ENCODE measurements at places on chromosomes 4 and X.

DNA sequence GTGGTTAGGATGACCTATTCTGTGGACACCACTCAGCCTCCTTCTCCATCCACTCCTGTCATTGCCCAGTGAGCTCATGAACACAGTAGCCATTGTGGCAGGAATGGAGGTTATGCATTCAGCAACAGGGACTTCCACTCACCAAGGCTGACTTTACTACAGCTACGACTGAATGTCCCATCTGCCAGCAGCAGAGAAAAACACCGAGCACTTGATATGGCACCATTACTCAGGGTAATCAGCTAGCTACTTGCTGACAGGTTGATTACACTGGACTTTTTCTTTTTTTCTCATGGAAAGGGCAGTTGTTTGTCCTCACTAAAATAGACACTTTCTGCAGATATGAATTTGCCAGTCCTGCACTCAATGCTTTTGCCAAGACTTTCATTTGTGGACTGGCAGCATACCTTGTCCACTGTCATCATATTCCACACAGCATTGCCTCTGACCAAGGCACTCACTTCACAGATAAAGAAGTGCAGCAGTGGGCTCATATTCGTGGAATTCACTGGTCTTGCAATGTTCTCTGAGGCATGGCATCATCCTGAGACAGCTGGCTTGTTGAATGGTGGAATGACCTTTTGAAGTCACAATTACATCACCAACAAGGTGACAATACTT, 37.3 kb upstream of the UGT2B4 start:
- no peak for DNase-seq

GRCh38 chr4:20251796-20252655, at the start of gene SLIT2:
SLIT2 (plus strand) TSS chr4:20251905; CDS start chr4:20253816, 1,911 bp downstream.
- DNase-seq = peak; percentile 88

DNA sequence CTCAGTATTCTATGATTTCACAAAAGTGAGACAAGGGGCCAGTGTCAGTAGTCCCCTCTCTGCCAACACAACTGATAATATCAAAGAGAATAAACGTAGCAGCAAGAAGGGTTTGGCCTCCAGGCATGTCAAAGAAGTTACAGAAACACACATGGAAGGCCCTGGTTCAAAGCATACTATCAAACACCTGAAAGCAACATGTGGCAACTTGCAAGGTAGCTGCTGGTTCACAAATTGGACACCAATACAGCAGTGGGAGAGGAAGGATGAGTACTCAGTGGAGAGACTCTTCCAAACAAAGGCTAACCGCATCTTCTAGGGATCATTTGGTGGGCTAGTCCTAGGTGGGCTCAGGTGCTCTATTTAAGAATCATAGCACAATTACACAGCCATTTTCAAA, 74.9 kb upstream of the MAOA start:
- DNase-seq = no peak

- no peak for DNase-seq
Observed at GRCh38 chrX:136588036-136588435, 56.0 kb downstream of the VGLL1 start.

DNA sequence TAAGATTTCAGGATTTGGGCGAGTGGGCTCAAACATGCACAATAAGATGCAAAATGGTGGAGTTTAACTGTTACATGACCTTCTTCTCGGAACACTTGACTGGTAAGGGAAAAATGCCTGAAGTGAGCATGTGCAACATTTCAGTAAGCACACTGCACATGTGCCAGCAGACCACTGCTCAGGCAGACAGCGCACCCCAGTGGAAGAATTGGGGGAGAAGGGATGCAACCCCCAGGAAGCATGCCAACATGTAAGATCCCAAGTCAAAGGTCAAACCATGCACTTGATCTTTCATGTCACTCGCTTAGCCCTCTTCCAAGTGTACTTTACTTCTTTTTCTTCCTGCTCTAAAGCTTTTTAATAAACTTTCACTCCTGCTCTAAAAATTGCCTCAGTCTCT, 256.3 kb downstream of the CENPC start:
- DNase-seq = peak; percentile 31

DNA sequence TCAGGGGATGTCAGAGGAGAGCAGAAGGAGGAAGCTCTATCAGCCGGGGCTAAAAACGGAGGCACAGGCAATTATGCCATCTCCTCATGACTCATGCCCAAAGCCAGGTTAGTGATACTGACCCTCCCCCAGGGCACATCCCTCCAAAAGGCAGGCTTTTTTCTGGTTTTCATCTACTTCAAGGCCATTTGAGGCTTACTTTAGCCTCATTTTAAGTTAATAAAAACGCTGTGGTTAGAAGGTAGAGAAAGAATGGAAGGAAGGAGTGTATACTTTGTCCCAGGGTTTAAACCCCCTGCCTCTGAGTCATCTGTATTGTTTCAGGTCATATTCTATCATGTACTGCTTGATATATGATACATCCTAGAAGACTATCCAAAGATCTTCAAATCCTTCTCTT, 89.7 kb upstream of the NDP start:
- no peak for DNase-seq

- no peak for DNase-seq
Observed at GRCh38 chr4:3680656-3681055, 85.5 kb upstream of the ADRA2C start.

- no peak for DNase-seq
Observed at GRCh38 chr4:78510681-78511080, 40.9 kb upstream of the ANXA3 start.

GRCh38 chrX:15043538-15043937, 170.3 kb downstream of the MOSPD2 start:
- no peak for DNase-seq

- DNase-seq = no peak
Observed at GRCh38 chr4:74618659-74619058, 173.7 kb downstream of the AREG start.

- DNase-seq = no peak
Observed at GRCh38 chr4:13007802-13008470, 476.2 kb downstream of the RAB28 start.

GRCh38 chrX:136626237-136626636, 21.7 kb upstream of the CD40LG start:
- DNase-seq = no peak

GRCh38 chr4:16443504-16444088, 217.3 kb upstream of the TAPT1 start:
- peak; percentile 26 for DNase-seq

GRCh38 chrX:65993915-65994460, 45.9 kb downstream of the VSIG4 start:
- DNase-seq = no peak

DNA sequence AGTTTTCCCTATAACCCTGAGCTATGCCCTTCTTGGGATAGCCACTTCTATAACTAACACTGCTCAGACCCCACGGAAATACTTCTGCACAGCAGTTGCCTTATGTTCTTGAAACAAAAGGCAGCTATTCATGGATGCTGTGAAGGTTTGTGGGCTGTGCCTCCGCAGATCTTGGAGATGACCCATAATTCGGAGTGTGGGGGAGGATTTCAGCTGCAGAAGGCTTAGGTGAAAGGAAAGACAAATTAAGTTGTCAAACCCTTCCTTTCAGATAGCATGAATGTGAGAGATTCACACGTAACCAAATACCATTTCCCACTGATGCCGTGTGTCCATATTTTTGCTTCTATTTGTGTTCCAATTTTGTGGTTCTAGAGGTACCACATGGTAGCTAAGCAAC, 38.1 kb upstream of the NYX start:
- DNase-seq = no peak

- DNase-seq = no peak
Observed at GRCh38 chr4:15144249-15144966, 142.1 kb downstream of the CPEB2 start.

DNA sequence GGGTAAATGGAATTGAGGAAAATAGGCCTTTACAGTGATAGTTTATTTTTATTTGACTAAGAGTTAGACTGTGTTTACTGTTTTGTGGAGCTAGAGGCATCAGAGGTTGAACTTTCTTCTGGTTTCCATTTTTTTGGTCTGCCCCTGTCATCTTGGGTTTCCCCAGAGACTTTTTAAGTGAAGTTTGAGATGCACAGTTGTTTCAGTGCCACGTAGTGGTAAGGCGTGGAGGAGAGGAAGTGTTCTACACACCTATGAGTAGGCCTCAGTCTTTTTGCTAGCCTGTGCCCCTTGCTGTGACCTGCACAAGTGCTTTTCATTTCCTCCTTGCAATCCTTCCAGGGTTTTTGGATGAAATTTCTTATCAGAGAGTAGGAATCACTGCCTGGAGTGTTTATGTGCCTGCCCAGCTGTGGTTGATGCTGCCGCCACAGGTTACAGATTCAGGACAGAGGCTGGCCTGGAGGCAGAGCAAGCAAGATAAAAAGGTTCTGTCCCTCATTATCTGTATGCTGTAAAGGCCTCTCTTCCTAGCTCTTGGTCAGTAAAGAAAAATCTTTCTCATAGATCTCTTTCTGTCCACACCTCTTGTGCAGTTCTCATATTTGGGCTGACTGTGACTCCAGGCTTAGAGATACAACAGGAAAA, 12.5 kb upstream of the HSFX4 start:
- DNase-seq = no peak

GRCh38 chr4:33625748-33626147, 2618.6 kb downstream of the ARAP2 start:
- DNase-seq = no peak

DNA sequence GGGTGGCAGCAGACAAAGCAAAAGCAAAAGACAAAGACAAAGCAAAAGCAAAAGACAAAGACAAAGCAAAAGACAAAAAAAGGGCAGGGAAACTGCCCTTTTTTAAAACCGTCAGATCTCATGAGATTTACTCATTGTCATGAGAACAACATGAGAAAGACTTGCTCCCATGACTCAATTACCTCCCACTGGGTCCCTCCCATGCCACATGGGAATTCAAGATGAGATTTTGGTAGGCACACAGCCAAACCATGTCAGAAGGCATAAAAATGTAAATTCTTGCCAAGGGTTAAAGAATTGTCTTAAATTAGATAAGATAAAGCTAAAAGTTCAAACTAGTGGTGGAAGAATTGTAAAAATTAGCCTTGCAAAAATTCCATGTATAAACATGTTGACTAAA, 419.7 kb downstream of the TRAM1L1 start:
- no peak for DNase-seq

- DNase-seq = no peak
Observed at GRCh38 chr4:19260346-19260745, 991.4 kb upstream of the SLIT2 start.

GRCh38 chr4:26862381-26862915, 1.8 kb downstream of the STIM2 start:
- no peak for DNase-seq

DNA sequence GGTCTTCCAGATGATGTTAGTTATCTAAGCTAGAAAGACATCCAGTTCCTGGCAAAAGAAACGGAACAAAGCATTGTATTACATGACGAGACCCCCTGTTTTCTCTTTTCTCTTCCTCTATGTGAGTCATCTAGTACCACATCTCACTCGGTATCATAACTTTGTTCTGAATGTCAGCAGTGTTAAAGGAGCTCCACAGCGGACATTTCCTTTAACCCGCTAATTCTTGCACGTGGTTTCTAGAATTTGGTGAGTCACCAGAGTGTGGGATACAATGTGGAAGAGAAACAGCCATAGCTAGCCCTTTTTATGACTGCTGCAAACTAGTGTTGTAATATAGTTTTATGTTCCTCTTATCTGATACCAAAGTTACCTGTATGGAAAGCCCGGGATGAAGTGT, 243.7 kb downstream of the TENM3 start:
- no peak for DNase-seq

- no peak for DNase-seq
Observed at GRCh38 chr4:122163767-122164166, 11.6 kb downstream of the BLTP1 start.

DNA sequence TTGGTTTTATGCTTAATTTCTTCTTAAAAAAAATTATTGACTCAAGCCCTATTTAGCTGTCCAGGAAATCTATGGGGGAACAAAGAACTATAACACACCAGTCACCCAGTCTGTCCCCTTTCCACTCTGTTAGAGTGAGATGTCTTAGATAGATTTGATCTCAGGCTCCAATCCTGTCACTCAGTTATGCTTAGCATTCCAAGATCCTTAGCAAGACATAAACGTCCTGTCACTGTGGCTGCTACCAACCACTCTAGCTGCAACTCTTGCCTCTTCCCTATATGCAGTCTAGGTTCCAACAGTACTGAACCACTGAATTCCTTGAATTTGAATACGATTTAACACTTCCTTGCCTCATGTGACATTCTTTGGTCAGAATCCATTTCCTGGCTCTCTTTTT, 241.9 kb upstream of the NWD2 start:
- no peak for DNase-seq

DNA sequence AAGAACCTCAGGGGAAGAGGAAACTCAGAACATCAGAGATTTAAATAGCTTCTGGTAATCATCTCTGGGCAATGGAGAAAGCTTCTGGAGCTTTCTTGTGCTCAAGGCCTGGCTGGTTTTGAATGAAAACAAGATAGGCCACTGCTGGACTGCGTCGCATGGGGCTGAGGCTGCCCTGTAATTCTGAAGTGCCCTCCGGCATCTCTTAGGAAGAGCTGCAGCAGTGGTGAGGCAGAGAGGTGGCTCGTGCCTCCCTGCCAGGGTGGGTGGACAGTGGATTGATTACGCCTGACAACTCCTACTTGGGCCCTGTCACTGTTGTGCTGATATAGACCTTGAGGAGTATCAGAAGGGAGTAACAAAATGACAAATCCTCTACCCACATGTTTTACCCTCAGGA, 279.7 kb downstream of the NR3C2 start:
- DNase-seq = no peak

DNA sequence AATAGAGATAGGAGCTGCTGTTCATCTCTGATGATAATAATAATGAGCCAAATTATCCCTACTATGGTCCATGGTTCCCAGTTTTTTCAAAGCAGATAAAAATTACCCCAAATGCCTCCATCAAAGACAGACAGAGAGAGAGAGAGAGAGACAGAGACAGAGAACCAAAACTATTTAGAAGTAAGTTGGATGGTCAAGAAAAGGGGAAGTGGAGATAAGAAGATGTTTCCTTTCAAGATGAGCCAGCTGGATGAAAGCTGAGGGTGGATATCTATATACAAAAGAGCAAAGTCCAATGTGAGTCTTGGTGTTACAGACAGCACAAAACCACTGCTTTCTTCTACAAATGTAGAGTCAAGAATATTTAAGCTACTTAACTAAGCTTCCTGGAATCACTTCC, 173.9 kb downstream of the GRIA3 start:
- no peak for DNase-seq

DNA sequence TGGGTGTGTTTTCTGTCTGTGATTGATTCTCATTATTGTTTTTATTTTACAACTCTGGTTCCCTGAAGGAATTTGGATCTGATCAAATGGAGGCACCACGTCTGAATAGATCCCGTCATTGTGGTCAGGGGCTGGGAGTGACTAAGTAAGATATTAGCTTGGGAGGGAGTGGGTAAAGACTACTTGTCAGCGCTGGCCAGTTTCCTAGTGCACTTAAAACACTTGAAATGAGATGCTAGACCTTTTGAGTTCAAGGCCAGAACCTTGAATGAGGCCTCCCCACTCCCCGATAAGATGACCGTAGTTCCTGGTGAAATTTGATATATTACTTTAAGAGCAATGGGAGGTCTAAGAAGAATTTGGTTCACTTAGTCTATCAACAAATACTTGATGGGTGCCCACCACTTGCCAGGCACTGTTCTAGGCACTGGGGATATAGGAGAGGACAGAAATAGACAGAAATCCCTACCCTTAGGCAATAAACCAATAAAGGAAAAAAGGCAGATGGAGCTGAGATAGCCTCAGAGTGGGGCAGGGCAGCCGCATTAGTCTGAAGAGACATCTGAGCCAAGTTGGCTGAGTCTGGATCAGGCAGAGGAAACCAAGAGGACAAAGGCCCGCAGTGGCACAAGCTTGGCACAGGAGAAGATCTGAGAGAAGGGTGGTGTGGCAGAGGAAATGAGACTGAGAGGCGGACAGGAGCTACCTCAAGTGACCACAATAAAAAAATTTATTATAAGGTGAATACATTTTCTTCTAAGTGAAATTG, 11.8 kb downstream of the FAM184B start:
- DNase-seq = no peak
